8988T (cell line): ENCODE measurements at places on chromosomes 13 and 19.

DNA sequence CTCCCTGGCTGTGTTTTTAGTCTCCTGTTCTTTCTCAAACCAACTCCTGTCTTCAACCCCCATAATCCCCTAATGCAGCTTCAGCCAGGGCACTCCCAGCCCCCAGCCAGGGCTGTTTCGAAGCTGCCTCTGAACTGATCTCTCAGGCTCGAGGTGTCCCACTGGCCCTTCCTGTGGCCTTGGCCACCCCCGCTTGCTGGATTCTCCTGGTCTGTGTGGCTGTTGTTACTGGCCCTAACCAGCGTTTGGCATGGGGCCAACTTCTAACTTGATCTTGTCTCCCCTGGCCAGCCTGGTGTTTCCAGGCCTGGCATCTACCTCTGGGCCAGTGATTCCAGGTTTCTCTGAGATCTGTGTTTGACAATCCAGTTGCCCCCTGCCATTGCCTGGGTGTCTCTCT lies 11.0 kb downstream of the XAB2 start:
- no peak for DNase-seq

GRCh38 chr13:41533266-41534052 lies 76.1 kb downstream of the RGCC start:
- no peak for DNase-seq

DNA sequence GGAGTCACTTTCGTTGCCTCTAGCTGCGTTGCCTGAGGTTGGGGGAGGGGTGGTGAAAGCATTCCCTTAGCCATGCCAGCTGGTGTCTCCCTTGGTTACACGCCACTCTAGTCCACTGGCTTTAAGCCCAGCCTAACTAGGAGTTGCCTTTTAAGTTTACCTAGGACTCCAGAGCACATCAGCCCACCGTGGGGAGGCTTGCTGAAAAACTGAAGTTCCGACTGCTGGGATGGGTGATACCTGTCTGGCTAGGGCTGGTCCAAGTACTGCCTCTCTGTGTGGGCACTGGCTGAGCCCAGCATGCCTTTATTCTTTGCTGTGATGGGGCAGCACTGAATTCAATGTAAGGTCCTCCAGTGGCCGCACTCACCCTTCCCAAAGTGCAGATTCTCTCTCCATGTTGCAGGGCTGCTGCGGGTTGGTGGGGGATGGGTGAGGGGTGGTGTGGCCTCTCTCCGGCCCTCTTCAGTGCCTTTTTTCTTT lies 11.8 kb upstream of the CEACAM1 start:
- DNase-seq, result no peak

DNA sequence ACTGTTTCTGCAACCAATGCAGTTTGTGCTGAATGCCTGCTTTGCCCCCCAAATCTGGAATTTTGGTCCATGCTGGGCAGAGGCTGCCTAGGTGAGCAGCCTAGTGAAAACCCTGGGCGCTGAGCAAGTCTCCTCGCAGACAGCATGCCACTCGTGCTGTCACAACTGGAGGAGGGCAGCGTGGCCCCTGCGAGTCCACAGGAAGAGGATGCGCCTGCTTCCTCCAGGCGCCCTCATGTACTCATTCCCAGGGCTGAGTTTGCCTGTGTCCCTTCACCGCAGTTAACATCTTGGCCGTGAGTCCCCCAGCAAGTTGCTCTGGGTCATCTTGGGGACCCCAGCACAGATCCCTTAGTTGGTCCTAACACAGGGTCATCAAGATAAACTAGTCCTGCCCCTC lies 26.2 kb upstream of the TMEM160 start:
- no peak for DNase-seq

- peak; percentile 82 for DNase-seq
Measured at GRCh38 chr19:57099199-57099661, 20.6 kb upstream of the USP29 start.

DNA sequence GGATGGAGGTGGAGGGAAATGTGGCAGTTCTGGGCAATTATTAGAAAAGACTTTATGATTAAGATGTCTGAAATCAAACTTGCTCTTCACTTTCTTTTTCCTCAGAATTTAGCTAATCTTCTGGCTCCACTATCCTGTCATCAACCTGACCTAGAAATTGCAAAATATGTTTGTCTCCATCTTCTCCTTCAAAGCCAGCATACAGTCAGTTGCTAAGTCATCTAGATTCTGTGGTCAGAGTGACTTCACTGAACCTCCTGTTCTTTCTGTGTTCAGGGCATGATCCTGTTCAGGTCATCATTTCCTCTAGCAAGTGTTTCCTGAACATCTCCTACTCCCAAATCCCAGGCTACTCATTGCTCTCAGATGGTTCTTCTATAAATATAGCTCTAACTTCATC lies 10.8 kb upstream of the CCNA1 start:
- no peak for DNase-seq

DNA sequence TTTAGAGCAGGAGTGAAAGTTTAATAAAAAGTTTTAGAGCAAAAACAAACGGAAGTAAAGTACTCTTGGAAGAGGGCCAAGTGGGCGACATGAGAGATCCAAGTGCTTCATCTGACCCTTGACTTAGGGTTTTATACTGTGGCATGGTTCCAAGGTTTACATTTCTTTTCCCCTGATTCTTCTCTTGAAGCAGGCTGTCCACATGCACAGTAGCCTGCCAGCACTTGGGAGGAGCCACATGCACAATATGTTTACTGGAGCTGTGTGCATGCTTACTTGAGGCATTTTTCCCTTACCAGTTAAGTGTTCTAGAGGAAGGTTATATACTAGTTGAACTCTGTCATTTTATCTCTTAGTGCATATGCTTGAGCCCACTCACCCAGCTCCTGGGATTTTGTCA lies 295.6 kb downstream of the TBC1D4 start:
- DNase-seq, result no peak

DNA sequence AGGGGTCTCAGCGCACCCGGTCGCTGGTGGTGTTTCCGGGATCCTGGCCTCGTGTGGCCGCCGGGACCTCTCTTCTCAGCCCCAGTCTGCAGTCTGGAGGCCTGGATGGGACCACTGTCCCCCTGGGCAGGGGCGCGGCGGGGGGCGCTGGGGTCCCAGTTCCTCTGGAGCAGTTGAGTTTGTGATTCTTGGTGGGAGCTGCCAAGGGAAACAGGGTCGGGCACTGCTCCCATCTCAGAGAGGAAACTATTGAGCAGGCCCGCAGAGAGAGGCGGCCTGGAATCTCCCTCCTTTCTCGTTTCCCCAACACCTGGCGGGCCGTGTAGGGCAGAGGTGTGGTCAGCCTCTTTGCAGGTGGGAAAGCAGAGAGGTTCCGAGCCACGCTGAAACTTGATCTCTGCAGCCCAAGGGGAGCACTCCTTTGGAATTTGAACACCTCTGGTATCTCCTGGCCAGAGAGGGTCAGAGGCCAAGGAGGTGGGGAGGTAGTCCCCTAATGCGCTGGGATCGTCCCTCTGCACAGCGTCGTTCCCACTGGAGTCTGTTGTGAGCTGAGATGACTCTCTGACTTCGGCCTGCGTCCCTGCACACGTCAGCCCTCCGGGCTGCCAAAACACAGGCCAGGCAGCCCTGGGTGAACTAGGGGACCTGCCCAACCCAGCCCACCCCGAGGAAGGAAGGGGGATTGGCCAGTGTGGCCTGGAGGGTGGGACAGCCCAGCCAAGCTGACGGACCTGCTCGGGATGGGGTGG lies 741 bp downstream of the PLEKHF1 start:
- peak; percentile 54 for DNase-seq

DNA sequence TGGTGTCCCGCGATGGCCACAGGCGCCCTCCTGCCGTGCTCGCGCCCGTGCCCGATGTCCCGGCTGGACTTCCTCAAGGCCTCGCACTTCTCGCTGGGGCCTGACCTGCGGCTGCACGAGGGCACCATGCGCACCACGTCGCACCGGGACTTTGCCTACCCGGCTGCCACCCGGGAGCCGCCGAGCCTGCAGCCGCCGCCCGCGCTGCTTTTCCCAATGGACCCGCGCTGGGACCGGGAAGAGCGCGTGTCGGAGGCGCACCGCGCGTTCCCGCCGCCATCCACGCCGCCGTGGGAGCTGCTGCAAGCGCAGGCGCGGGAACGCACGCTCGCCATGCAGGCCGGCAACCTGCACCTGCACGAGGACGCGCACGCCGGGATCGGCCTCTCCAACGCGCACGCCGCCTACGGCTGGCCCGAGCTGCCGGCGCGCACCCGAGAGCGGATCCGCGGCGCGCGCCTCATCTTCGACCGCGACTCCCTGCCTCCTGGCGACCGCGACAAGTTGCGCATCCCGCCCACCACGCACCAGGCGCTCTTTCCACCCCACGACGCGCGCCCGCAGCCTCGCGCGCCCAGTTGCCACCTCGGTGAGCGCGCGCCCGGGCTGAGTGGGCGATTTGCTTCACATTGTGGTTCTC lies 12.1 kb upstream of the PEX11G start:
- DNase-seq, result peak; percentile 94

- DNase-seq, result no peak
Measured at GRCh38 chr19:42132030-42132628, at the start of gene POU2F2. TSS of gene POU2F2 (minus strand) at chr19:42132446. CDS start at chr19:42132411, 35 bp downstream.
